GM12878 (cell line): ENCODE measurements at places on chromosomes 1 and 21.

DNA sequence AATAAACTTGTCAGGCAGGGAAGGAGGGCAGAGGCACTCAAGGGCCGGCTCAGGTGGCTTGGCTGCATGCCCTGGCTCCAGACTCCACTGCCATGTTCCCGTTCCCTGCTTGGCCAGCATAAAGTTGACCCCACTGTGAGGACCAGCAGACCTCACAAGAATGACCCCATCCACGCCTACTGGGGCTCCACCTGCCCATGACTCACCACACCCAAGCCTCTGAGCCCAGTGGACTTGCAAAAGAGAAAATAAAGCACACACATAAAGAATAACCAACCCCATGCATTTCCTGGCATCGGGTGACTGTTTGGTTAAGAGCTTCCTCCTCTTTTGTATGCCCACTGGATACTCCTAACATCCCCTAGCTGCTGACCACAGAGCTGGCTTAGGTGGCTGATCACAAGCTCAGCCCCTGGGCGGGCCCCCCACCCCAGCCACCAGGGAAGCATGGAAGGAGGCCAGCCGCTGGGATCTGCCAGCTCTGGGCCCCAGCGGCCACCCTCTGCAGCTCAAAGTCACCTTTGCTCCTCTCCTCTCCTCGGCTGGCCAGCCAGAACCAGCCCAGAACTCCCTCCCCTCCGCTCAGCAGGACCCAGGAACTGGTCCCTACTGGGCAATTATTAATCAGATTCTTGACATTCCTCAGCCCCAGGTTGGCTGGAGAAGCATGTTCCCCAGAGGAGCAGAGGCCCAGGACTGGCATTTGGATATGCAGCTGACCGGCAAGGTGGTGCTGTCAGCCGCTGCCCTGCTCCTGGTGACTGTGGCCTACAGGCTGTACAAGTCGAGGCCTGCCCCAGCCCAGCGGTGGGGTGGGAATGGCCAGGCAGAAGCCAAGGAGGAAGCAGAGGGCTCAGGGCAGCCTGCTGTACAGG lies at the start of gene KLHDC7A:
Gene KLHDC7A (plus strand): TSS at position 616 of the 875 bp plus-strand sequence. CDS start 52 bp downstream, at position 668.
- H3K4me1 ChIP-seq: no peaks in the 10 kb centered on the region; the same call in 1 of the 2 replicates
- no peak within 1 kb of the TSS for H3K4me3 ChIP-seq
- H3K36me3 ChIP-seq: no peaks in the 10 kb centered on the region
- no peaks in the 10 kb centered on the region for H3K27me3 ChIP-seq

GRCh38 chr1:233873666-233874065 lies 30.8 kb upstream of the SLC35F3 start:
- no peaks in the 10 kb centered on the region for H3K4me1 ChIP-seq
- DNase-seq: no peak
- H3K36me3 ChIP-seq: no peaks in the 10 kb centered on the region
- H3K27ac ChIP-seq: no peak overlapping the region

DNA sequence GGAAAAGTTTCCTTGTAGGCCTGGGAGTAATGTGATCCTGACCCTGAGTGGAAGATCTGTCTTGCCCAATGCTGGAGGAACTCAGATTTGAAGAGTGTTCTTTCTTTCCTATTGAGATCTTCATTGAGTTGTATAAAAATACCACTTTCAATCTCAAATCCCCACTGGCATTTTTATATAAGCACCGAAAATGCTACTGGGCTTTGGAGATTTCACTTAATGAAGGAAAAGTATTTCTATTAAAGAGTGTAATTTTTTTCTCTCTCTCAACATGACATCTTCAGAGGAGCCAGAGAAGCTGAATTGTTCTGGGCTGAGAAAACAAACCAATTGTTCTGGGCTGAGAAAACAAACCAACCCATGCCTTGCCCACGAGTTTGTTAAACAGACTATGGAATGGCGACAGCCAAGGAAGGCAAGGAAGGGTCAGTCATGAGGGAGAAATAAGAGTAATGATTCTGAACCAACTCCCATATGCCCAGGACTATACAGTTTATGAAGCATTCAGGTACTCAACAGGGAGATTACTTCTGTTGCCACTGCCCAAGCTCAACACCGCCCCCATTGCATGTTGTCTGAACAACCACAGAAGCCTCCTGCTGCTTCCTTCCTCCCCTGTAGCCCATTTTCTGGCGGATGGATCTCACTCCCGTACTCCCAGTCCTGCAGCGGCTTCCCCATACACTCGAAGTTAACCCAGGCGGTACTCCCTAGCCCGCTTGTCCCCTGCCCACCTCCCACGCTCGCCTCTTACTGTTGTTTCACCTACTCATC lies 103.2 kb downstream of the BEND5 start:
- H3K4me1 ChIP-seq: no peaks in the 10 kb centered on the region; the same call in 1 of the 2 replicates
- no peaks in the 10 kb centered on the region for H3K36me3 ChIP-seq
- no peak for DNase-seq
- no peak overlapping the region for H3K27ac ChIP-seq

GRCh38 chr1:45340816-45341466 lies 701 bp upstream of the MUTYH start:
- DNase-seq: no peak
- peak overlapping the region; percentile 93 for H3K27ac ChIP-seq
- peaks cover 11% of the 10 kb centered on the region for H3K4me1 ChIP-seq
- H3K4me3 ChIP-seq: peak overlapping the region; percentile 71

GRCh38 chr1:227002531-227003049 lies 62.5 kb downstream of the COQ8A start:
- no peak overlapping the region for H3K4me3 ChIP-seq
- H3K27ac ChIP-seq: no peak overlapping the region
- no peaks in the 10 kb centered on the region for H3K27me3 ChIP-seq
- H3K4me1 ChIP-seq: no peaks in the 10 kb centered on the region
- no peak for DNase-seq

- no peak for DNase-seq
- no peak overlapping the region for H3K4me3 ChIP-seq
- H3K4me1 ChIP-seq: no peaks in the 10 kb centered on the region
- H3K27me3 ChIP-seq: no peaks in the 10 kb centered on the region
- H3K27ac ChIP-seq: no peak overlapping the region
Measured at GRCh38 chr21:33821503-33822322, 93.9 kb downstream of the ATP5PO start.

- H3K27ac ChIP-seq: no peak overlapping the region
- peaks cover under 1% of the 10 kb centered on the region; the same call in 1 of the 2 replicates for H3K4me1 ChIP-seq
- H3K36me3 ChIP-seq: no peaks in the 10 kb centered on the region
- no peaks in the 10 kb centered on the region for H3K27me3 ChIP-seq
- H3K4me3 ChIP-seq: no peak overlapping the region
- no peak for DNase-seq
Measured at GRCh38 chr1:54608566-54609230, 14.6 kb downstream of the FAM151A start.

GRCh38 chr1:202131956-202132821 lies 9.5 kb downstream of the GPR37L1 start:
- DNase-seq: no peak
- H3K36me3 ChIP-seq: peaks cover 21% of the 10 kb centered on the region
- H3K27ac ChIP-seq: no peak overlapping the region
- H3K4me3 ChIP-seq: no peak overlapping the region

DNA sequence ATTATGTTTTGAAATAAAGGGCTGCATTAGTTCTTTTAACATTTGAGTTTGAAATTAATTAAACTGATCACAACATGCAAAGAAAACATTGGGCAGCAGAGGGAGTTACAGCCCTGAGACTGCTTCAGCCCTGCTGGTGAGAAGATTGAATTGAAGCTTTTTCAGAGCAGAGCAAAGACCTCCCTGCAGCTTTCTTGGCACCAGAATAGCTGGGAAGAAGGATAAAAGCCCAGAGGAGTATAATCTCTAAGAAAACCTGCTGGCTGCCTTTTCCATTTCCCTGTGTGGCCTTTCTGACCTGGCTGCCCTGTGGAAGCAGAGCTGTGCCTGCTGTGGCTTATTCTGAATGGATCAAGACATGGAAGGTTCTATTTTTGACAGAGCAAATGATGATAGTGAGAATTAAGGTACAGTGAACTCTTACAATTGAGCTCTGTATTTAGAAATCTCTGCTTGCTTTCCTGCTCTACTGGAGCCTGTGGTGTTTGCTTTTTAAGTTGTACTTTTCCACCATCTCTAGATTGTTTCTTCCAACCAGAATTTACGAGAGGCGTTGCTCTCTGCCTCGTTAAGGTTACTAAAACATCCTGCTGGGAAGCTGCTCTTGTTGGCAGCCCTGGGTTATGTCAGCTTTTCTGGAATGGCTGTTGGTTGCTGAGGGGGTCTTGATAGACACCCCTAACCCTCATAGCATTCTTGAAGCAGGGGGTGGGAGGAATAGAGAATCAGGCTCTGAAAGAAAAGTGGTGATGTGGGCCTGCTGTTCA lies 9.9 kb downstream of the SNRPE start:
- H3K4me3 ChIP-seq: no peak overlapping the region
- H3K27ac ChIP-seq: no peak overlapping the region
- DNase-seq: no peak
- H3K27me3 ChIP-seq: no peaks in the 10 kb centered on the region
- H3K36me3 ChIP-seq: peaks cover 9% of the 10 kb centered on the region

DNA sequence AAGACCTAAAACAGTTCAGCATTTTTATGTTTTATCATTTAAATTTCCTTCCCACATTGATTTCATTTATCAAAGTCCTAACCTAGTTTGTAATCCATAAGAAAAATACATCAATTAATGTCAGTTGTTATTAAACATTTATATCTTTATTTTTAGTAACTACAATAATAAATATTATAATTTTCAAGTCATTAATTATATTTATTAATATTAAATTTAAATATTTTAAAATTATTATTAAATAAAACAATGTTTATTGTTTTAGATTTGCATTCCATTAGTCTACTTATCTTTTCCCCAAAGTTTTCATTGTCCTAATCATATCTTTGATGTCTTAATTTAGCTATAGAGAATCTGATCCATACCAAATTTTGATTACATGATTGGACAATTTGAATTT lies 368.9 kb downstream of the PLA2G4A start:
- no peak for DNase-seq
- H3K27me3 ChIP-seq: no peaks in the 10 kb centered on the region
- H3K4me1 ChIP-seq: no peaks in the 10 kb centered on the region
- no peaks in the 10 kb centered on the region for H3K36me3 ChIP-seq
- H3K27ac ChIP-seq: no peak overlapping the region
- H3K4me3 ChIP-seq: no peak overlapping the region

- H3K4me1 ChIP-seq: 0 out of 2 replicates have a peak, but pooled peaks cover 5% of the 10 kb centered on the region
- H3K27ac ChIP-seq: no peak overlapping the region
- no peak for DNase-seq
- H3K36me3 ChIP-seq: no peaks in the 10 kb centered on the region
- no peak overlapping the region for H3K4me3 ChIP-seq
Measured at GRCh38 chr1:233019778-233020325, 69.4 kb downstream of the NTPCR start.

GRCh38 chr1:227092069-227092468 lies 152.0 kb downstream of the COQ8A start:
- no peak overlapping the region for H3K4me3 ChIP-seq
- H3K27me3 ChIP-seq: no peaks in the 10 kb centered on the region
- no peaks in the 10 kb centered on the region for H3K36me3 ChIP-seq
- H3K4me1 ChIP-seq: no peaks in the 10 kb centered on the region
- no peak overlapping the region for H3K27ac ChIP-seq

- H3K4me3 ChIP-seq: no peak overlapping the region
- no peak for DNase-seq
- no peaks in the 10 kb centered on the region for H3K27me3 ChIP-seq
- no peak overlapping the region for H3K27ac ChIP-seq
Measured at GRCh38 chr1:163730411-163730821, 408.7 kb downstream of the NUF2 start.

- H3K27ac ChIP-seq: no peak overlapping the region
- no peaks in the 10 kb centered on the region for H3K4me1 ChIP-seq
- no peaks in the 10 kb centered on the region for H3K36me3 ChIP-seq
- no peak for DNase-seq
- H3K27me3 ChIP-seq: no peaks in the 10 kb centered on the region
Measured at GRCh38 chr1:53507116-53507820, 48.1 kb downstream of the DMRTB1 start.

DNA sequence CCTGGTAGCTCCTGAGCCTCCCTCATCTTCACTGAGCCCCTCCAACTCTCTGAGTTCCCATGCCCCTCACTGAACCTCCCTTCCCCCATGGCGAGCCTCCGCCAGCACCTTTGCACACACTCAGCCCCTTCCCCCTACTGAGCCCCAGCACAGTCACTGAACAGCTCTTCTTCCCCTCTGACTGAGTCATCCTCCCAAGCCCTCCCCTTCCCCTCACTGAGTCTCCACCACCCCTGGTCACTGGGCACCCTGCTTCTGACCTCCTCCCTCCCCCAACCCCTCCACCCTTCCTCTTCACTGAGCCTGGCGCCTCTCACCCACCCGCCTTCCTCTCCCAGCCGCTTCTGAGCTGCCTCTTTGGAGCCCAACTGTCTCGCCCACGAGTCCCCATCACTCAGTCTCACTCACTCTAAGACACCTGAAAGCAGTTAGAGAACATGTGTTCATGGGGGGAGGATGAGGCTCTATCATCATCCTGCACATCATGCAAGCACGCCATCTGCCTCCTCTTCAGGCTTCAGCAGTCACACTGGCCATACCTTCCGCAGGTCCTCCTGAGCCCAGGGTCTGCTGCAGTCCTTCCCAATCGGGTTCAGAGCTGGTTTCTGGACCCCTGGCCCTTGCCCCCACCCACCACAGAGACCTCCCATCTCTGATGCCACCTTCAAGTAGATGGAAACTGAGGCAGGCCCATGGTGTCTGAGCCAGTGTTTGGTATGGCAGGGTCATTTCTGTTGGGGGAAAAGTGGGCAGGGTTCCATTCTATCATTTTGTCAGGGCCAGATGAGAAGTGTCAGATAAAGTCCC lies 2.0 kb upstream of the TRNP1 start:
- no peak overlapping the region for H3K27ac ChIP-seq
- peaks cover 13% of the 10 kb centered on the region for H3K27me3 ChIP-seq
- peaks cover 5% of the 10 kb centered on the region for H3K4me1 ChIP-seq
- no peak for DNase-seq
- no peak overlapping the region for H3K4me3 ChIP-seq

- no peak overlapping the region for H3K27ac ChIP-seq
- no peaks in the 10 kb centered on the region for H3K36me3 ChIP-seq
- no peaks in the 10 kb centered on the region; the same call in 1 of the 2 replicates for H3K4me1 ChIP-seq
- H3K27me3 ChIP-seq: no peaks in the 10 kb centered on the region
- DNase-seq: no peak
- no peak overlapping the region for H3K4me3 ChIP-seq
Measured at GRCh38 chr1:180247580-180247979, 17.5 kb downstream of the LHX4 start.

GRCh38 chr21:45981151-45982091 lies at the start of gene COL6A1:
COL6A1 (plus strand) TSS chr21:45981770; CDS start chr21:45981851, 81 bp downstream.
- no peaks in the 10 kb centered on the region for H3K36me3 ChIP-seq
- peaks cover 3% of the 10 kb centered on the region; the same call in 1 of the 2 replicates for H3K27me3 ChIP-seq
- DNase-seq: no peak

DNA sequence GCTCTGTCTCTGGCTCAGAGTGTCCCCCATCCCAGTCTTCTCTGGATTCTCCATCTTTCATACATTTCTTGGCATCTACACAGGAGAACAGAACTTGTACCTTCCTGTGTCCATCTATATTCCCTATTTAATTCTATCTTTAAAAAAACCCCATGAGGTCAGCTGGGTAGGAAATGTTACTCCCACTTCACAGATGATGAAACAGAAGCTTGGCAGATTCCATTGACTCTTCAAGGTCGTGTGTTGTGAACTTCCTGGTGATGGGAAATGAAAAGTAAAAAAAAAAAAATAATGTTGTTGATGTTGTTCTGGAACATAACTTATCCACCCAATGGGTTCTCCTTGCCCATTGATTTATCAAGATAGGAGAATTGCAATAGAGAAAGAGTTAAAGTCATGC lies 8.9 kb downstream of the CHI3L2 start:
- no peak for DNase-seq
- H3K27me3 ChIP-seq: no peaks in the 10 kb centered on the region
- H3K4me1 ChIP-seq: no peaks in the 10 kb centered on the region
- H3K36me3 ChIP-seq: peaks cover 10% of the 10 kb centered on the region; the same call in 1 of the 2 replicates
- H3K27ac ChIP-seq: no peak overlapping the region
